Right hindlimb (tissue), 1 donor: ENCODE measurements at places on chromosomes 7 and 10.

- no peak for DNase-seq
Observed at GRCh38 chr7:21507627-21508343, 35.1 kb upstream of the DNAH11 start.

DNA sequence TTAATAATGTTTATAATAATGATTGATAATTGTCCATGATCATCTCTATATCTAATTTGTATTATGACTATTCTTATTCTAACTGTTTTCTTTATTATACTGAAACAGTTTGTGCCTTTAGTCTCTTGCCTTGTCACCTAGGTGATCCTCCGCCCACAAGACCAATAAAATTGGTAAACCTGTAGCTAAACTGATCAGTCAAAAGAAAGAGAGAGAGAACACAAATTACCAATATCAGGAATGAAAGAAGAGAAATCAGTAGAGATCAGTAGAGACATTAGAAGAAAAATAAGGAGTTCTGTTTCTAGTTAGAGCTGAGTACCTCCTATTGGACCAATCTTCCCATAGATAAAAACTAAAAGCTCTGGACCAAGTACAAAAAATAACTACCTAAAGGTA, 6.1 kb upstream of the COA1 start:
- DNase-seq = no peak

DNA sequence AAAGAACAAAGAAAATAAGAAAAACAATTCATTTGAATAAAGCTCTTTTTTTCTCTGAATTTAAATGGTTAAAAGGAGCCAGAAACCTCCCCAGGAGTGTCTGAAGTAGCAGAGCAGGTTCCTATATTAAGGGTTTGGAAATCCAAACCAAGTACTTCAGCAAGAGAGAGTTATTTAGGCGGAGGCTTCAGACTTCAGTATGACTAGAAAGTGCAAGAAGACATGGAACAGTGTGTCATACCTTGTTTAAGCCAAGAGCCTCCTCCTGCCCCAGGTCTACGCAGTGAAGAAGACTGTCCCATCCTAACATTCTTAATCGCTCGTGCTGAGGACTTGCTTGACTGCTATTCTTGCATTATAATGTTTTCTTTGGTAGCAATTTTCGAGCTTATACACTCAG, 51.3 kb downstream of the ODAD2 start:
- DNase-seq = peak; percentile 31

DNA sequence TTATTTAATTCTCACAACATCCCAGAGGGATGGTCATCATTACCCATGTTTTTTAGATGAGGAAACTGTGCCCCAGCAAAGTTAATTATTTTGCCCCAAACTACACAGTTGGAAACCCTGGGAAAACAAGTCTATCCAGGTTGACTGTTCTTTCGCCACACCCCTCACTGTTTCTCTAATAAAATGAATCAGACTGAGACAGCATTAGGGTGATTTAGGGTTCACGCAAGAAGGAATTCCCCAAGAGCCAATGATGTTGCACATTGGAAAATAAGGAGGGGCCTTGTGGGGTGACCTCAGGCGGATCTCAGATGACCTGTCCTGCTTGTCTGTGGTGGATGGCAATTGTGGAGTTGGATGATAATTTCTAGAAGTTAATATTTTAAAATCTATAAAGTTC, 135.7 kb upstream of the TBX20 start:
- DNase-seq = no peak

- DNase-seq = no peak
Observed at GRCh38 chr7:36305648-36306047, 84.0 kb upstream of the ANLN start.

GRCh38 chr7:70836946-70837345, 295.0 kb upstream of the GALNT17 start:
- no peak for DNase-seq

GRCh38 chr10:11125004-11125403, 107.3 kb downstream of the CELF2 start:
- no peak for DNase-seq
